Kidney glomerular epithelial cell (primary cell): ENCODE measurements at places on chromosomes 2 and 18.

DNA sequence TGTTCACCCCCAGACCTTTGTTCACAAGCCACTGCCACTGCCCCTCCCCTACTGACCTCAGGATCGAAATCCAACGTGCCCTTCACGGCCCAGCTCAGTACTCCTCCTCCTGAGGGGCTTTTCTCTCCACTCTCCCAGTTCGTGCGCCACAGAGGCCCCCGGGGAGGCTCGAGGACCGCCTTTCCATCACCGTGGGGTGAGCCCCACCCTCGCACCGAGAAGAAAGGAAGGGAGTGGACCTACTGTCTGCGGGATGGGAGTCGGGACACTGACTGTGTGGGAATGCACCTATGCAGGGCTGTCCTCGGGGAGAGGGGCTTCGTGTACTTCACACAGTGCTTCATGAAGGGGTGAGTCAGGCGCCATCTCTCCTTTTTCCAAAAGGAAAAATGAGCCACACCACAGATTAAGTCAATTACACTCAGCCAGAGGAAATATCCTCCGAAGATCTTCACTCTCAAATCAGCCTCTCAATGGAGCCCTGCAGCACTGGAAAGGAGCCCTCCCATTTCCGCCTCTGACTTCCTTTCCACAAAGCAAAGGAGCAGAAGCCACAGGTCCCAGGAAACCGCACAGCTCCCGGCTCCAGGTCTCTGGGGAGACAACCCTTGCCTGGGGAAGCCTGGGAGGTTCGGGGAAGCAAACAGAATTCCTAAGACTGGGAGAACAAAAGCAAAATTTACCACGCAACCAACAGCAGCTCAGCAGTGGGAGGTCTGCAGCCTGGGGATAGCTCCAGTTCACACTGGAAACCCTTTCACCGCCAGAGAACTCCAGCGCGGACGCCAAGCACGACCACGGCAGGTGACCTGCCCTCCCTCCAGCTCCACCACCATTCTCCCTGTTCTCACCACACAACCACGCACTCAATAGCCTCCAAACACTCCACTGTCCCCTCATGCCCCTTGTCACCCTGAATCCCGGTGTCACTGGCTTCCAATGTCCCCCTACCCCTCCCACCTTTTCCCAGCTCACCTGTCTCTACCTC is 21.6 kb downstream of the ADCY3 start:
- DNase-seq = no peak

- DNase-seq = no peak
These were observed 273.7 kb upstream of the UBE2E3 start for GRCh38 chr2:180706694-180707093.

DNA sequence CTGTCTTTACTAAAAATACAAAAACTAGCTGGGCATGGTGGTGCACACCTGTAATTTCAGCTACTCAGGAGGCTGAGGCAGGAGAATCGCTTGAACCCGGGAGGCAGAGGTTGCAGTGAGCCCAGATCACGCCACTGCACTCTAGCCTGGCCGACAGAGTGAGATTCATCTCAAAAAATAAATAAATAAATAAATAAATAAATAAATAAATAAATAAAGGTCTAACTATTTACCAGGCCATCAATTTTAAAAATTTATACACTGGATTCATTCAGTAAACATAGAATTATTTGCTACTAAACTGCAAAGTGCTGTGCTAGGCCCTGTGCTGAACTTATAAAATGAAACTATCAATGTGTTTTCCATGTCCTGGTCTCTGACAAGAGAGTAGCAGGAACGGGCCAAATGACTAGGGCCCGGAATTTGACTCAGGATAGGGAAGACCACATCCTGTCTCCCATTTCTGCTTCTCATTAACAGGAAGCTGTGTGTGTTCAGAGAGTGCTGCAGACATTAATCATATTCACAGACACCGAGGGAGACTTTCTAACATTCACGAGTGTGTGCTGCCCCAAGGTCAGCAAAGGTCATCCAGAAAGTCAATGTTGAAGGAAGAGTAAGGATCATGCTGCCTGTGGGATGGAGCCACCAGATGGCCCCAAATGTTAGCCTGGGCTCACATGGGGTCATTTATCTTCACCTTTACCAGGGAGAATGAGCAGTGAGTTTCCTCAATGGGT is 95.8 kb downstream of the SPP2 start:
- DNase-seq = peak; percentile 94

DNA sequence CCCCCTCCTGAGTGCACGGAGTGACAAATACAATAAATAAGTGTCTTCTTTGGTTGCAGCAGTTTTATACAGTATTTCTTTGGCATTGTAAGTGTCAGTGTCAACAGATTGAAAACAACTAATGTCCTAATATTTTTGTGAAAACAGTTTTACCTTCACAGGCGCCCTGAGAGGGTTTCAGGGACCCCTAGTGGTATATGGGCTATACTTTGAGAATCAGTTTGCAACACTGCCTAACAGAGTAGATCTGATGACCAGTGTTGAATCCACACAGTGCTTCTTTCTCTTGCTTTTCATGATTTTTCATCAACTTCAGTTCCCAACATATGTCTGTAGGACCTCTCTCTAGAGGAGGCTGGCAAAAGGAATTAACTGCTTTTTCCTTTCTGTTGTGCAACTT is 162.2 kb downstream of the PRPF40A start:
- DNase-seq = no peak

DNA sequence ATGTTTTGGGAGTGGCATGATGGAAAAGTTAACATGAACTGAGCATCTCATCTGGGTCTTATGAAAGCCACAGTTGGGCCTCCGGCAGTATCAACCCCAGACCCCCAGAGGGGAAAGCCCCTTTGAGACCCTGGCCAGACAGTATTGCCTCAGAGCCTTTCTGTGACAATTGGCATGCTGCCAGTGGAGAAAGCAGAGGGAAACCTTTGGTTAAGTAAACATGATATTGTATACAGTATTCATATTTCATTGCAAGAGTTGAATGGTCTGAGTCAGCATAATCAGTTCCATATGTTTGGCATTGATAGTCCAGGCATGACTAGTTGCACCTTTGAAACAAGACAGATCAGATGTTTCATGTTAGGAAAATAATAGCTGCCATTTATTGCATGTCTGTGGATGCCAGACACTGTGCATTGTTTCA is 20.0 kb downstream of the MERTK start:
- no peak for DNase-seq

GRCh38 chr2:168715849-168716248 is 86.6 kb upstream of the NOSTRIN start:
- no peak for DNase-seq

- no peak for DNase-seq
These were observed 18.3 kb upstream of the ST6GAL2 start for GRCh38 chr2:106904242-106904641.

DNA sequence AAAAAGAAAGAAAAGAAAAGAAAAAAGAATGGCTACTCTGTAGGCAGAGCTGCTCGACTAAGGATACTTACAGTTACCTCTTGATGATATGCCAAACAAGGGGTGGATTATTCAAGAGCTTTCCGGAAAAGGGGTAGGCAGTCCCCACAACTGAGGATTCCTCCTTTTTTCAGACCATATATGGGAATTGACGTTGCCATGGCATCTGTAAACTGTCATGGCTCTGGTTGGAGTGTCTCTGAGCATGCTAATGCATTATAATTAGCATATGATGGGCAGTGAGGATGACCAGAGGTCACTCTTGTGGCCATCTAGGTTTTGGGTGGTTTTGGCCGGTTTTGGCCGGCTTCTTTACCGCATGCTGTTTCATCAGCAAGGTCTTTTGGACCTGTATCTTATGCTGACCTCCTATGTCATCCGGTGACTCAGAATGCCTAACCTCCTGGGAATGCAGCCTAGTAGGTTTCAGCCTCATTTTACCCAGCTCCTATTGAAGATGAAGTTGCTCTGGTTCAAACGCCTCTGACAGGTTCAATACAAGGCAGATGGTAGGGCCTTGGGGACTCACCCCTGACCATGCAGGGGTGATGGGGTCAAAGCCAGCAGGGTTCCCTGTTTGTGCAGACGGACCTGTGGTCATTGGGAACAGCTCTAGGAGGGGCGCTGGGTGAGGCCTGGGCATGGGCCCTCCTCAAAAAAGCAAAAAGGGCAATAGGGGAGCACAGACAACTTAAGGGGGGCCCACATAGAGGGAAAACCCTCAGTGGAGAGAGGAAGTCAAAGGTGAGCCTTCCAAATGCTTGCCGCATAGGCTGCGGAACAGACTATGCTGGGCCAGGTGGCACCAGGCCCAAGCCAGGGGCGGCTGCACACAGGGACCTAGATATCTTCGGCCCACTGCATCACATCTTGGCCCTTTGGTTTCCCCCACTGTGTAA is 251.2 kb upstream of the RAB6C start:
- DNase-seq = no peak

DNA sequence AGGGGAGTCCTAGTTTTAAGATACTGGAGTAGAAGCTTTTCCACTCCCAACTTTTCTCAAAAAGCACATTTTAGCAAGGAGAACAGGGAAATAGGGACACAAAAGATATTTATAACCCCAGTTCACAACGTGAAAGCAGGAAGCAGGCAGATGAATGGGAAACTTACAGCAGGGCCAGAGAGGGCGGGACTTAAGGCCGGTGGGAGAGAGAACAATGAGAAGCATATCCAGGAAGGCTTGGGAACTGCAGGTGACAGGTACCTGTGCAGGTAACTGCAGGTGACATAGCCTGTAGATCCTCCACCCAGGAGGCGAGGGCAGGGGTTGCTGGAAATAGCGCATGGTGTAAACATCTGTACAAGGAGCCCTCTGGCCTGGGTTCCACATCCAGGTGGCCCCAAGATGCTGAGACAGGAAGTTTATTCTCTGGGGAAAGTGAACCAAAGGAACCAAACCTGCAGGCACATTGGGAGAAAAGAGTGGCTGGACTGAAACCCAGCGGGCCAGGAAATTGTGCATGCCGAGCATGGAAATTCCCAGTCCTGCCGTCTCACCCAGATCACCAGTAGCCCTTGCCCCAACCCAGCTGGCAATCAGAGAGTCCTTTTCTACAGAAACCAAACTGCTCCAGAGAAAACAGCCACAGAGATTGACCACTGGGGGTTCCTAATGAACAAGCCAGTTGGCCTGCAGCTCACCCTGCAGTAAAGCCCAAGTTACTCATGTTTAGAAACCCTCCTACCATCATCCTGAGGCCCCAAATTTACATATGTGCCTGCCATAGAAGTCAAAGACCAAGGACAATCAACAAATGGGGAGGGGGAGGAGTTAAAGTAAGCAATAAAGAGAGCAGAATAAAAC is 24.3 kb upstream of the COL6A3 start:
- DNase-seq = no peak

DNA sequence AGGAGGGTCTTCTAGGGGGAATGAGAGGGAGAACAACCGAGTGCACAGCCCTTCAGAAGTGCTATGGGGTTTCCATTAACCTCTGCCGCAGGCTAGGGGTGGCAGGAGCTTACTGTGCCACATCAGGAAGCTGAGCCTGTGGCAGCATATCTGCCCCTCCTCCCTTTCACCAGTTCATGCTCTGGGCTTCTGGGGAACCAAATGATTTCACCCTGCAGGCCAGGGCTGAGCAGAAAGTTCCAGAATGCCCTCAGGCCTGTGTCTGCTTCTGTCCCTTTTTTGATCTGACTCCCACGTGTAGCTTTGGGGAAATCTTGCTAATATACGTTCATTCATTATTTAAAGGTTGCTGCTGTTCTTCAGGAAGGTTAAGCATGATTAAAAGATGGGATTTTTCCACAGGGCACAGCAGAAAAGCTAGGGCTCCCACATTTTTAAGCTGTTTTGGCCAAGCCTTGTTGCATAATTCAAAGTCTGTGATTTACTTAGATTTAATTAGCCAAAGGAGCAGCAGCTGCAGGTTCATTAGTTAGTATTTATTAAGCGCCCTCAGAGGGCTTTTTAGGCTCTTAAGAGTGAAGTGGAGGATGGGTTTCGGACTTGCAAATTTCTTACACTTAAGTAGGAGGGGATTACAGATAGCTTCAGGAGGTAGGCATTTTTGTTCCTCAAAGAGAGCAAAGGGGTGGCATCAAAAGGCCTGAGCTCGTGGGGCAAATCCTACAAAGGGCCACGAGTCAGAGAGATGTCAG is 10.2 kb downstream of the TMEM247 start:
- no peak for DNase-seq

DNA sequence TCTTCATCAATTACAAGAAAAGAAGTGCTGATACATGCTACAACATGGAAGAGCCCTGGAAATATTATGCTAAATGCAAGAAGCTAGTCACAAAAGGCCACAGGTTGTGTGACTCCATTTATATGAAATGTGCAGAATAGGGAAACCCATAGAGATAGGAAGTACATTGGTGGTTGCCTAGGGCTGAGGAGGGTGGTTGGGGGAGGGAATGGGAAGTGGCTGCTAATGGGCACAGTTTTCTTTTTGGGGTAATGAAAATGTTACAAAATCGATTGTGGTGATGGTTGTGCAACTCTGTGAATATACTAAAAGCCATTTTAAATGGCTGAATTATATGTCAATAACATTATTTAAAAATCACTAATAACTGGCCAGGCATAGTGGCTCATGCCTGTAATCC is 24.3 kb upstream of the RESP18 start:
- DNase-seq = no peak

DNA sequence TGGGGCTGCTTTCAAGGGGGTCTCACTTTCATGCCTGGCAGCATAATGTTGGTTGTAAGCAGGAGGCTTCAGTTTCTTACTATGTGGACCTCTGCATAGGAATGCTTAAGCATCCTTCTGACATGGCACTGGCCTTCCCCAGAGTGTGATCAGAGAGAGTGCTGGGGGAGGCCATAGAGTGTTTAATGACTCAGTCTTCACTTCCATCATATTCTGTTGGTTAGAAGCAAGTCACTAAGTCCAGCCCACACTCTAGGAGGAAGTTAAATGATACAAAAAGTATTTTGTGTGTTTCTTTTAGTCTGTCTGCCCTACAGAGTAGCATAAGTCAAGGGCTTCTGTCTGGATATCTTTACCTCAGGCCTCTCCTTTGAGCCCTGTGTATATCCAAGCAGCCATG is 64.9 kb downstream of the GALNT1 start:
- DNase-seq = no peak

GRCh38 chr18:26489881-26490280 is 58.5 kb downstream of the KCTD1 start:
- DNase-seq = no peak

- no peak for DNase-seq
These were observed 663.1 kb downstream of the ERBB4 start for GRCh38 chr2:211875488-211875887.

DNA sequence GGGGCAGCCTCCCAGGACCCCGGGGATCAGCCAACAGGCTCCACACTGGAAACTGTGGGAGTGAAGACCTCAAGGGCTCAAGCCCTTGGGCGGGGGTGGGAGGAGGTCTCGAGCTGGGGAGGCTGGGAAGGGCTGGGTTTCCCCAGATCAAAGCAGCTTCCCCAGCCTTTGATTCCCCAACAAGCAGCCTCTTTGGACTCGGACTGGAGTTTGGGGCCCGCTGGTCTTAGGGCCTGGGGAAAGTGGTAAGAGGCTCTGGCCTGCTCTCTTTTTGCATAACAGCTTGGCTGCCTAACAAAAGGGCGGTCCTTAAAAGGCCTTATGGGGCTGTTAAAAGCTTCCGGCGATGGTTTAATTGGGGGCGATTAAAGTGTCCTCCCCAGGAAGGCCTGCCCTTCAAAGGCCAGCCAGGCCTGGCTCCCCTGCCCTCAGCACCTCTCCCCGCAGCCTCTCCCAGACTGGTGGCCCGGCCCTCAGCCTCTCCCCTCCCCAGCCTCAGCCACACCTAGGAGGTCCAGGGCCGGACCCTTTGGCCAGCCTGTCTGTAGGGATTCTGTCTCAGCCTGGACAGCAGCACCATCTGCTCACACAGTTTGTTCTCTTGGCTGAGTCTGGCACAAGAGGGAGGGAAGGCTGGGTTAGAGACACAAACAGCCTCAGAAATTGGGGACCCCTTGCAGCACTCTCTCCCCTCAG is 39.6 kb downstream of the ZFP36L2 start:
- no peak for DNase-seq

GRCh38 chr2:198314559-198315153 is 510.3 kb downstream of the PLCL1 start:
- peak; percentile 44 for DNase-seq
